Activated CD8-positive, alpha-beta memory T cell treated with anti-CD3 and anti-CD28 coated beads for 48 hours (primary cell): ENCODE measurements at places on chromosomes 7 and 10.

DNA sequence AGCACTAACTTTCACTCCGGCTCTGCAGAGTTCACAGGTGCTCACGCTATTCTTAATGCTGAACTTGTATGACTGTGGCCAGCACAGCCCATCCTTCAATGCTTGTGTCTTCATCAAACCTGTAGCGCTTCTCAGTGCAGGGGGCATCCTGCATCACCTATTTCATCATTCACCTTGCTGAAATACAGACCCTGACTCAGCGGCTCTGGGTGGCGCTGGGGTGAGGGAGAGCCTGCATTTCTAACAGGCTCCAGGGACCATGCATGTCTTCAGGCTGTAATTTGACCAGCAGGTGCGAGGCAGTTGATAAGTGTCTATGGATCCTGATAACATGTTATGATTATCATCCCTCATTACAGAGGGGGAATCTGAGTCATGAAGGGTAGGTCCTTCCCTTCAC, 89.3 kb downstream of the VOPP1 start:
- DNase-seq, result no peak

DNA sequence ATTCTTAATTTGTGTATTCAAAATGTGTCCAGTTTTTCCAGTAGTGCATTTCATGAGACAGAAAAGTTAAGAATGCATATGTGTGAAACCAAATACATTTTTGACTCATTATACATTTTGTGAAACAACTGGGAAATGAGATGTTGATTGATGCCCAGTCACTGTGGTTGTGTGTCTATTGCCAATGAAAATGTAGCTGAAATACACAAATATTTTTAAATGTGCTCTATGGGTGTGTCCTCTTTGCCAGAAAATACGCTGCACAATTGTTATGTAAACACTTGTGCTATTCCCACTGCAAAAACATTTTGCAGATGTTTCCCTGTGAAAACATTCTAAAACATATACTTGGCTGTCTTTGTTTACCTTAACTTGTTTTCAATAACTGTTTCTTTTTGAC, 395.2 kb downstream of the TFEC start:
- DNase-seq, result no peak

DNA sequence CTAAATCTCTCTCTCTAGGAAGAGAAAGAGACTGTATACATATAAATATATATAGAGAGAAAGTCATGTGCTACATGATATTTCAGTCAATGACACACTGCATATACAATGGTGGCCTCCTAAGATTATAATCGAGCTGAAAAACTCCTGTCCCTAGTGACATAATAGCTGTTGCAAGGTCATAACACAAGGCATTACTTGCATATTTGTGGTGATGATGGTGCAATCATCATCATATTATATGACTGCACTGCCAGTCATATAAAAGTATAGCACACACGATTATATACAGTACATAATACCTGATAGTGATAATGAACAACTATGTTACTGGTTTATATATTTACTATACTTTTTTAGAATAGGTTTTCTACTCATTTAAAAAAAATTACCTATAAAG, 316.7 kb downstream of the FGFR2 start:
- DNase-seq, result no peak

- DNase-seq, result no peak
Observed at GRCh38 chr7:134856091-134856490, 76.7 kb downstream of the CALD1 start.

- DNase-seq, result no peak
Observed at GRCh38 chr7:27148031-27148755, 619 bp upstream of the HOXA6 start.

GRCh38 chr10:38118072-38118807, 24.1 kb downstream of the ZNF37A start:
- DNase-seq, result no peak

- no peak for DNase-seq
Observed at GRCh38 chr7:100612730-100613390, 520 bp downstream of the MOSPD3 start.

- no peak for DNase-seq
Observed at GRCh38 chr10:71836596-71836974, 14.5 kb downstream of the PSAP start.

- DNase-seq, result no peak
Observed at GRCh38 chr7:31333291-31333690, 7.2 kb downstream of the NEUROD6 start.

- DNase-seq, result no peak
Observed at GRCh38 chr10:125355657-125356056, 195.3 kb upstream of the CTBP2 start.

GRCh38 chr7:130723784-130724183, 10.2 kb downstream of the KLF14 start:
- DNase-seq, result no peak

DNA sequence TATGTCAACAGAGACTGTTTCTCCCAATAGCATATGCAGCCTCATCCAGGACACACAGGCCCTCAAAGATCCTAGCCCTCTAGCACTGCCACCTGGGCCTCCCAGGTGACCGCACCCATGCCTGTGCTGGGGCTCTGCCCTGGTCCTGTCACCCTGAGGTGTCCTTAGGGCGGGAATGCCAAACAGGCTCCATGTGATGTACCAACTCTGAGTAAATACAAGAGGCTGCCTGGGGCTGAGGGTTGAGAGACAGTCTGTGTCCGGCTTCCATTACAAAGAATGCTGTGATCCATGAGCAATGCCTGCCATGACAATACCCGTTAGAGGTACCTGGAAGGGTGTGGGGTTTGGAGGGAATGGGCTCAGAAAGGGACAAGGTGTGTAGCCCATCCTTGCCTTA, 83.0 kb upstream of the KAT6B start:
- DNase-seq, result no peak

GRCh38 chr7:126818393-126819196, 434.1 kb downstream of the GRM8 start:
- no peak for DNase-seq

DNA sequence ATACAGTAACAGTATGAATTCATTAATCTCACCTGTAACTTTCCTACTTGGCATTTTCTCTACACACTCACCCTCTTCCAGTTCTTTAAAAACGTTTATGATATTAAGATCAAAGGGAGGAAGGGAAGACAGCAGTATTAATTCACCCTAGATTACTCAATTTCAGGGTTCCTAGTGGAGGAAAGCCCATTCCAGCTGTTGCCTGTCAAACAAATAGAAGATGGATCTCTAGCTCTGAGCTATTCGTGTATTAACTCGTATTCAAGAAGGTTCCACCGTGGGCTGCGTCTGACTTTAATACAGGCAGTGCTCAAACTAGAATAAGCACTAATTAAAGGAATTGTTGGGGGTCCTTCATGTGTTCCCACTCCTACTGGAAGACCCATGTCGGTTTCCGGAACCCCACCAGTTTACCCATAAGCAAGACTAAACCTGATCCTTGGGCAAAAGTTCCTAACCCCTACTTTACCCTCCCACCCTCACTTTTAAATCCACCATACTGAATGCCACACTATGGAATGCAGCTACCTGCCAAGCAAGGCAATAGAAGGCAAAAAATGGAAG, 2.1 kb downstream of the NANOS1 start:
- DNase-seq, result no peak

GRCh38 chr10:84608126-84608525, 279.7 kb downstream of the CCSER2 start:
- DNase-seq, result no peak

- DNase-seq, result no peak
Observed at GRCh38 chr10:108696792-108697477, 1226.4 kb downstream of the XPNPEP1 start.

GRCh38 chr7:155051355-155051754, 18.8 kb upstream of the HTR5A start:
- no peak for DNase-seq

- no peak for DNase-seq
Observed at GRCh38 chr10:131862548-131862947, 38.3 kb upstream of the PPP2R2D start.

- DNase-seq, result no peak
Observed at GRCh38 chr10:17075533-17076359, 53.9 kb downstream of the CUBN start.

DNA sequence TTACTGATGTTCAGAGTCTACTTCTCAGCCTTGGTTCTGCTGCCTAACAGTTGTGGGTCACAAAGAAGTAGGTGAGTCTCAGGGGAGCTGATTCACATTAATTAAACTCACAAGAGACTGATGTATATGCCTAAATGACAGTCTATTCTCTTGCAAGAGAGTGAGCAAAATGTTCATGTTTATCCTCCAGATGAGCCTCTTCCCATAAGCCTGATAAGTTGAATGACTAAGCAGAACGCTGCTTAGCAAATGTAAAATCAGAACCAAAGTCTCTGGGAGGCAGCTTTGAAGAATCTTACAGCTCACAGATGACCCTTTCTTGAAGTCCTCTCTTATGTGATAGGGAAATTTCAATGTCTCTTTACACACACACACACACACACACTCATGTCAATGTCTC, 1092.2 kb downstream of the TYW1 start:
- no peak for DNase-seq

GRCh38 chr10:119253433-119254174, 46.2 kb downstream of the GRK5 start:
- peak; percentile 31 for DNase-seq

DNA sequence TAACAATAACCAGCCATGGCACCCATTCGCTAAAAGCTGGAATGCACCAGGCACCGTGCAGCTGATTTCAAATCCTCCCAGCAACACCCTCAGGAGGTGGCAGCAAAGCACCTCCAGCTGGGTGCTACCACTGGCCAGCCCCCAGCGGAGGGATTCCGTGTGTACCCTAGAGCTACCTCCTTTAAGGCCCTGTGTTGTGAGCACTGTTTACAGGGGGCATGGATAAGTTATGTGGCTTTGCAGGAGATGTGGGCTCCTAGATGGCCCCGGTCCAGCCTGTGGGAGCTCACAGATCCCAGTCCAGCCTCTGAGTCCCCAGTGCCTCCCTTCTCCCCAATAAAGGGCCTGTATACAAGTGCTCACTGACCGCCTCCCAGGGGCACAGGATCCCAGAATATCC, 27.1 kb downstream of the TNRC18 start:
- DNase-seq, result peak; percentile 23

DNA sequence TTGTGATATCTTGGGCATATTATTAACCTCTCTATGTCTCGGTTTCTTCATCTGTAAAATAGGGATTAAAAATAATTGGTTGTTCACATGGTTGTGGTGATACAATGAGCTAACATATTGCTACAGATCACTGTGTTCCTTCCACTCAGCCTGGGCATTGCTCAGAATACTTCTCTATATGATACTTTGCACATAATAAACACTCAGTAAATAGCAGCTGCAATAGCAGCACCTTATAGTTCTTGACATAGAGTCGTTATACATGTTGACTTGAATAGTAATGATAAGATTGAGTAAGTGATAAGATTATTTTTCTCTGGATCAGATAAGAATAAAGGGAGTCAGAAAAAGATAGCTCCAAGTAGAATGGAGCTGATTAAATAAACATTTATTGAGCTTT, 42.3 kb downstream of the PTTG1IP2 start:
- no peak for DNase-seq

DNA sequence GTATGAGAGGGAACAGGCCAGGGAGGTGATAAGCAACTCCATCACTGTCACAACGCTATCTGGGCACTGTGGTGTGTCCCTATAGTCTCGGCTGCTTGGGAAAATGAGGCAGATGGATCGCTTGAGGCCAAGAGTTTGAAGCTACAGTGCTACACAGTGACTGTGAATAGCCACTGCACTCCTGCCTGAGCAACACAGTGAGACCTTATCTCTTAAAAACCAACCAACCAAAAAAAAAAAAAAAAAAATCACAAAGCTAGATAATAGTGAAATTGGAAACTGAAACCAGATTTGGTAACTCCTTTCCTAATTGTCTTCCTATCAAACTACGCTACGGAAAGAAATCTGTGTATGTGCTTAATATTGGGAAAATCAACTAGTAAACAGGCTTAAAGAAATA, 14.1 kb downstream of the MICU1 start:
- no peak for DNase-seq

DNA sequence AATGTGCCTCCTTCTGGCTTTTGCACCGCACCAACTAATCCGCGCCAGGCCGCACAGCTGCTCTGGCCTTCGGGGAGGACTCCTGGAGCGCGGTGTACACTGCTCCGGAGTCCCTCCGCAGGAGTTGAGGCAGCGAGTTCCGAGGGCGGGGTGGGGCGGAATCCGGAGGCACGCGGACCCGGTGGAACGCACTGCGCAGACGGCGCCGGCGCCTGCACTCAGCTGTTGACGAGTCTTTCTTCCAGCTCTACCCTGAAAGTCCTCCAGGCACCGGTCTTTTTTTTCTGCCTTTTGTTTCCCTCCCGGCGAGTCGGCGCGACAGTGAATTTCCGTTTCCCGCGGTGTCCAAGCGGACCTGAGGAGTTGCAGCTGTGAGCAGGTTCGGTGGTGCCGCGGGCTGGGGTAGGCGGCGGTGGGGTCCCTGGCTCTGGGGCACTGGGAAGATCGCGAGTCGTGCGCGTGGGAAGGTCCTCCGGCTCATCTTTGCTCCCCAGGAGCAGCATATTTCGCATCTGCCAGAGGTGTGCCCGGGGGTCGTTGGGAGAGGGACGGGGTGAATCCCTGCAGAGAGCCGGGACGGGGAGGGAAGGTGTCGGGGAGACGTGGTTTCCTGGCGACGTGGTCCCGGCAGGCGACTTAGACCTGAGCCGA, 44.1 kb downstream of the SFTPD start:
- peak; percentile 23 for DNase-seq

DNA sequence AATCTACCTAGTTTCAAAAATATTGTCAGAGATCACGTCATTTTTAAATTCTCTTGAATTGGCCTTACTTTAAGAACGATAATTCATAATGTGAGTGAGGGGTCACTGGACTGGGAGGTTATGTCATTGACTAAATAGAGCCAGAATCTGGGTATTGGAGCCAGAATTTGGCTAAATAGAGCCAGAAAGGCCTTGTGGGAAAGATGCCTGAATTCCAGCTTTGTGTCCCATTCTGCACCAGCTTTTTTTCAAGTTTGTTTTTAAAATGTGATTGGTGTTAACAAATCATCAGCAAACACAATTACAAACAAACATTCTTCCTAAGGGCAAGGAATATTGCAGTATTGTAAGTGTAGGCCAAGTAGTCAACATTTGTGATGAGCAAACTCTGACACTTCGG, 233.2 kb upstream of the PRKCQ start:
- no peak for DNase-seq

DNA sequence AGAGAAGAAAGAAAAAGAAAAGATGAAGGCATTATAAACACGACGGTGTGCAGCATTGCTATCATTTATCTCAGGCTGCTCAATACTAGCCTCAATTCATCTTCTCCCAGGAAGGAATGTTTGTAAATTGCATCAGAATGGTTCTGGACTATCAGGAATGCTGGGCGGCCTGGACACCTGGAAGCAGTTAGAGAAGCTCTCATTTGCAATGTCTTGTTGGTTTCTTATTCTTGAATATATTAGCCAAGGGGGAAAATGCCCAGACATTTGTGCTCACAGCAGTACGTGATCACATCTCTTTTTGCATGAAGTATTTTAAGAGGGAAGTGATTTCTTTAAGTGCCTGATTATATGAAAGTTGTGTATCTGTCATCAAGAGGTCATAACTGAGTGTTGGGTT, 85.6 kb upstream of the IMMP2L start:
- no peak for DNase-seq

- no peak for DNase-seq
Observed at GRCh38 chr10:87942884-87943527, 79.6 kb downstream of the PTEN start.
